Epithelial cell of alveolus of lung (primary cell): ENCODE measurements at places on chromosomes 7 and 10. TPM values are rescaled to one million over a fixed set of nuclear protein-coding genes. Genes with fewer than 3 reads are reported as not detected.

C10orf90 gene
- not detected in 2 replicates for total RNA-seq

SNCG gene
- 22.2 and 32.0 TPM in 2 replicates for total RNA-seq

NME8 gene
- total RNA-seq = not detected in 2 replicates

PKD2L1 gene
- not detected in 2 replicates for total RNA-seq

DAGLB gene
- 9.7 TPM in 2 replicates for total RNA-seq

NKX2-3 gene
- not detected in 2 replicates for total RNA-seq

OPALIN gene
- total RNA-seq = not detected in 2 replicates

ADCK2 gene
- 9.5 and 11.2 TPM in 2 replicates for total RNA-seq

ZNF25 gene
- 8.4 and 9.3 TPM in 2 replicates for total RNA-seq

OPN1SW gene
- total RNA-seq = not detected in 2 replicates

OR6B1 gene
- total RNA-seq = not detected in 2 replicates

AFAP1L2 gene
- 5.3 and 8.8 TPM in 2 replicates for total RNA-seq

TMEM213 gene
- total RNA-seq = not detected in 2 replicates

GSAP gene
- 0.24 and 5.3 TPM in 2 replicates for total RNA-seq

WEE2 gene
- not detected in 2 replicates for total RNA-seq

AGAP5 gene
- 0.13 and 4.4 TPM in 2 replicates for total RNA-seq

SMNDC1 gene
- 5.7 and 11.7 TPM in 2 replicates for total RNA-seq

HABP2 gene
- total RNA-seq = not detected in 2 replicates

ASNS gene
- 30.1 and 151 TPM in 2 replicates for total RNA-seq

SUN3 gene
- not detected in 2 replicates for total RNA-seq
